ENCODE measurements at places on chromosomes 2 and 18.

GRCh38 chr2:29293830-29294438, 178.7 kb downstream of the CLIP4 start:
- DNase-seq: no peak

- no peak for DNase-seq
Observed at GRCh38 chr2:27754138-27754588, 17.4 kb upstream of the MRPL33 start.

DNA sequence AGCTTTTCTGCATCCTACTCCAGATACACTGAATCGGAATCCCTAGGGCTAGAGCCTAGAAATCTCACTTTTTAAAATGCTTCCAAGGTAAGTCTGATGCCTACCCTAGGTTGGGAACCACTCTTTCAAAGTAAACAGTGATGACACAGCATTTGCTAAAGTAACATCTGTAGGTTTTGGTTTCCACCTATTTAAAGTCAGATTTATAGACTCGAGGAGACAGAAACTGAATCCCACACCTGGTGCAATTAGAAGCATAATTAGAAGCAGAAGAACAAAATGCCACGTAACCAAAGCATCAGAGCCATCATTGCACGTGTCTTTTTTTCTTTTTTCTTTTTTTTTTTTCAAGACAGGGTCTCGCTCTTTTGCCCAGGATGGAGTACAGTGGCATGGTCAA, 40.9 kb downstream of the PDK1 start:
- DNase-seq: no peak

DNA sequence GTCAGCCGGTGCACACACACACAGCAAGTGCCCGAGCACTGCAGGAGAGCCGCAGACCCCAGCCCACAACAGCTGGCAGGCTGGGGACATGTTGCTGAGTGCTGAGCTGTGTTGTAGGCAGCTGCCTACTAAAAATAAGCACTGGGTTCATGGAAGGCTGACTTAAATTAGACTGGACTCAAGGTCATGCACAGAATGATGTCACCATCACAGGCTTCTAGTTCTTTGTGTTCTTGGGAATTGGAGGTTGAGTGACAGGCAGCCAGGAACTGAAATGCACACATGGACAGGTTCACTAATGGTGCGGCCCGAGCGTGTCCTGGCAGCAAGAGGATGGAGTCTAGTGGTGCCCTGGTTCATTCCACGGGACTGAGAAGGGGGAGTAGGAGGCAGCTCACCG, 71.3 kb downstream of the VWA3B start:
- DNase-seq: no peak

- no peak for DNase-seq
Observed at GRCh38 chr2:159959136-159959535, 103.3 kb downstream of the PLA2R1 start.

DNA sequence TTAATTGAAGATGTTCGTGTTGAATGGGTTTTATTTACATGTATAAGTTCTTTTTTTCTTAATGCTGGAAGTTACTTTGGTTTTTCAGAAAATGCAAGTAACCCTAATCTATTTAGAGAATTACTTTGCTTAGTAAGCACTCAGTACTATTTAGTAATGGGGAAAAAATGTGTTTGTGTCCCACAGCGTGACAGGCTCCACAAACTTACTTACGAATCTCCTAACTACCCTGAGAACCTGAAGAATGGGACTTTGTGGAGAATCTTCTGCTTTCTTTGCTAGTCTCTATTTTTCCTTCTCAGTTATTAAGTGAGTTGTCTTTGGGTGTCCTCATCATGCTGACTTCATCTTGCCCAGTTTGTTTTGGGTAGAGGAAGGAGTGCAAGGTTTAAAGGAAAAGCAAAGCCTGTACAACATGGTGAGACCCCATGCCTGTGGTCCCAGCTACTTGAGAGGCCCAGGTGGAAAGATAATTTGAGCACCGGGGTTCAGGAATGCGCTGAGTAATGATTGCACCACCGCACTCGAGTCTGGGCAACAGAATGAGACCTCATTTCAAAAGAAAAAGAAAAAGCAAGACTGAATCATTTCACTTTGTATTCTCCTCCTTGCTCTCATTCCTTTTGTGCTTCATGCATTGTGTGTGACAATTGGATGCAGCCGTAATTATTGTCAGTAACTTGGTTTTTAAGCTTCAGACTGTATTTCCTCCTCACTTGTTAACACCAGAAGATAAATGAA, 10.2 kb downstream of the NEDD4L start:
- no peak for DNase-seq

DNA sequence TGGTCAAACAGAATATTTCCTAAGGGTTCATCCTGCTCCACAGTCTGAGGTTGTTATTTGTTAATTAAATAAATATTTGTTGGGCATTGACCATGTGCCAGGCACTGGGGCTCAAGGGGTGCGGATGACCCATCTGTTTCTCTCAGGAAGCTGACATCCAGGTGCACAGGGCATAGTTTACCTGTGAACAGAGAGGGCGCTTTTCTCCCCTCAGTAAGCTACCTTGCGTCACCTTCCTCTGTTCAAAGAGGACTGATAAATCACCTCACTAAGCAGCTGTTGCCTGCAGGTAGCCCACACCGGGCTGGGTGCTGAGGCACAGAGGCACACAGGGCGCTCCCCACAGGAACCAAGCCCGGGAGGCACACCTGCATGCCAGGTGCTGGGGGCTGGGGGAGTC, 41.6 kb downstream of the SH3RF3 start:
- DNase-seq: no peak

GRCh38 chr18:2891526-2892431, 45.0 kb downstream of the EMILIN2 start:
- no peak for DNase-seq

GRCh38 chr2:46679761-46680160, 200.4 kb downstream of the TMEM247 start:
- no peak for DNase-seq

GRCh38 chr2:31216734-31217133, 581 bp downstream of the CAPN14 start:
- DNase-seq: no peak

DNA sequence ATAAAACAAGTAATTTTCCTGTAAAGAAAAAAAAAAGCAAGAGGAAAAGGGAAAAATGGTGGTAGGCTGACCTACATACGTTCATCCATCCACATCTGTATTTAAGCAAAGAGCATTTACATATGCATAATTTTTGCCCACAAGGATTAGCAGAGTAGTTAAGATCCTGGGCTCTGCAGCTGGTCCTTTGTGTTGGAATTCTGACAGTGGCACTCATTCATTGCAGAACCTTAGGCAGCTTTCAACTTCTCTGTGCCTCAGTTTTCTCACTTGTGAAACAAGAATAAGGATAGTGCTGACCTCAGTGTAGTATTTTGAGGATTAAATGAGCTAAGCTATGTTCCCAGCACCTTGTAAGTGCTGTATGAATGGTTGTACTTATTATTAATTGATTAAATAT, 211.3 kb downstream of the ARL4C start:
- DNase-seq: no peak

- no peak for DNase-seq
Observed at GRCh38 chr2:236715491-236715961, 145.9 kb downstream of the ACKR3 start.

DNA sequence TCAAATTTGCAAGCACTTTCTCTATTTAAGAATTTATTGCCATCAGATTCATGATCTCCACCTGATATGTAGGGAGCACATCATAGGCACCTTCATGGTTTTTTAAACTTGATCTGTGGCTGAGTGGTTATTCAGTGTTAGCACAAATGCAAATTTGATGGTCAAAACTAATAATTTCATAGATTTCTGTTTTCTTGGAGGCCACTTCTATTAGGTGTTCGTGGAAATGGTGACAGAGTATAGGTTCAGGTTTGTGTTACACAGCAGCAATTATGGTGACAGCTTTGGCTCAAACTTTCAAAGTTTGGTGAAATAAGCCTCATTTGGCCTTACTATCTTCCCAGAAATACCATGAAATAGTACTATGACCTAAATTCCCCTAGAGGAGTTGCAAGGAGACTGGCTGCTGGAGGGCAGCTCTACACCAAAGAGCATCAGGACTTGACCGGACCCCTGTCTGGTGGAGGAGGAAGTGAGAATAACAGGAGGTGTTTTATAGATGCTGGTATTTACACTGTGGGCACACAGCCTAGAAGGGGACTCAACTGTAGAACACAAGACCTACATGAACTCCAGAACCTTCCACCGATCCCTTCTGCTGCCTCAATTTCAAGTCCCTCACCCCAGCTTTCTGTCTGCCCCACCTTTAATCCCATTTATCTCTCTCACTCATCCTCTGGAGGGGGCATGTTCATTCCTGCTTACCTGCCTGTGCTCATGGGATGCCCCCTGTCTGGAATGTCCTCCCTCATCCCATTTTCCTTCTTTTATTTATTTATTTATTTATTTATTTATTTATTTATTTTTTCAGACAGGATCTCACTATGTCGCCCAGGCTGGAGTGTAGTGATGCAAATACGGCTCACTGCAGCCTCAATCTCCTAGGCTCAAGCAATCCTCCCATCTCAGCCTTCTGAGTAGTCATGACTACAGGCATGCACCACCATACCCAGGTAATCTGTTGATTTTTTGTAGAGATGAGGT, 132.9 kb upstream of the SIX2 start:
- no peak for DNase-seq

DNA sequence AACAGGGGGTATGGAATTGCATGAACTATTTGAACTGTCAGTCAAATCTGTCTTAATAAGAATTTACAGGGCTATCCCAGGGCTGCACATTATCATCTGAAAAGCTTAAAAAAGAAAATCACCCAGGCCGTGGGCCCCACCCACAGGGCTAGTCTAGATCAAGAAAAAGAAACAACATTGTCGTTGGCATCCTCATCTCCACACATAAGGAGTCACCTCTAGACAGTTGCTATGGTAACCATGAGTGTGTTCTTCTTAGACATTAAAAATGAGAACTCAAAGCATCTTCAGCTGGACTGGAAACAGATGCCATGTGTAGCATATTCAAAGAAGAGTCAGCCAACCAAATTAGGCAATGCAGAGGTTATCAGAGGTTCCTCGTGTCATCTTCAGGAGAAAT, 72.3 kb upstream of the CPO start:
- DNase-seq: no peak

DNA sequence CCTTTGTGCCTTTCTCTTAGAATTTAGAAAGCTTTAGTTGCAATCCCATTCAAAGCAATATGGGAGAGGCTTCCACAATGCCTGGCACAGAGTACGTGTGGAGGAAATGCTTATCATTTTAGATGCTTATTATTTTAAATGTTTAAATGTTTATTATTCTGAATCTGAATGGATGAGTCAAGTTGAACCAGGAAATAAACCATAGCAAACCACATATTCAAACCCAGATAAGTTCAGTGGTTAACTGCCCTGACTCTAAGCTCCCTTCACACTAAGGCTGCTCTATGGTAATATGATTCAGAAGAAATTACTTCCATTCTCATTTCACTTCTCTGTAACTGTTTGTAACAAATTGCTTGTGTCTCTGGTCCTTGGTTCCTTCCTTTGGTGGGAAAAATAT, 5.2 kb upstream of the PPP4R1 start:
- DNase-seq: no peak

GRCh38 chr2:174666845-174667244, 69.2 kb upstream of the WIPF1 start:
- no peak for DNase-seq

DNA sequence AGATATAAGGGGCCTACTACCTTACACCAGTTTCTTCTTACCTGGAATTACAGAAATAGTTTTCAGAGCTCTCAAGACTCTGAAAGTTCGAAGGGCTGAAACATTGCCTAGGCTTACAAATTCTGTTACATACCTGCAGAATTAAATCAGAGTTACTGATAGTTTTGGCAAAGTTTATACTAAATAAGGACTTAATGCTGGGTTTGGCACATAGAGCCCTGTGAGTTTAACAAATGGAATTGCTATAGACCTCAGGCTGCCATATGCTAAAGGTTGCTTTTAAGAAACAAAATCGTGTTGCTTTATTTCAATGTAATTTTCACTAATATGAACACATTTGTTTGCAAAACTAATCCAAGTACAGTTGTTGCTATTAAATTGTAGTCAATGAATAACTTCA, 40.1 kb downstream of the SCN3A start:
- no peak for DNase-seq

GRCh38 chr2:53740170-53740569, 27.4 kb upstream of the CHAC2 start:
- no peak for DNase-seq

DNA sequence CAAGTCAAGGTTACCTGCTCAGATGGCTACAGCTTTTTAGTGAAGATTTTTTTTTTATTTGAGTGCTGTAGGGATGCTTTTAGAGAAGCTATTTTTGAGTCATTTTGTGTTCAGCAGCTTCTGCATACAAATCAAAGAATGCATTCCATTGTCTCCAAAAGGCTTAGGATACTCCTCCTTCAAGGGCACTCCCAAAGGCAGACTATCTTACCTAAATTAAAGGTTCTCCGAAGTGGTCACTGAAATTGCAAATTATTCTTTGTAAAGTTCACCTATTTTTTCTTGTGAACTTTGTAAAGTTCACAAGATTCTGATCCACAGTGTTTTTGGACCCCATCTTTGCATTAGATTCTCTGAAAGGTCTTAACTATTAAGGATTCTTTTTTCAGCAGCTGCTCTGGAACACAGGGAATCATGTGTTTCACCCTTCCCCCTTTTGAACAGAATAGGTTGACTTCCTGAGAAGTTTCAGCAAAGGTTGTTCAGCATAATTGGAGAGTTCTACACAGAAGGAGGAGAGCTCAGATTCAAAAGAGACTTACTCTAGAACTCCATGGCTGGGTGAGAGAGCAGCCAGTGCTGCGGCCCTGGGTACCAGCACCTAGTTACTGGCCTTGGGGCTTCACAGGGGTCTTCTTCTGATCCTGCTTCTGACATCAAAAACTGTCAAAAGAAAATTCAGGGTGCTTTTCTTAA, 14.5 kb downstream of the CLIP4 start:
- DNase-seq: no peak

DNA sequence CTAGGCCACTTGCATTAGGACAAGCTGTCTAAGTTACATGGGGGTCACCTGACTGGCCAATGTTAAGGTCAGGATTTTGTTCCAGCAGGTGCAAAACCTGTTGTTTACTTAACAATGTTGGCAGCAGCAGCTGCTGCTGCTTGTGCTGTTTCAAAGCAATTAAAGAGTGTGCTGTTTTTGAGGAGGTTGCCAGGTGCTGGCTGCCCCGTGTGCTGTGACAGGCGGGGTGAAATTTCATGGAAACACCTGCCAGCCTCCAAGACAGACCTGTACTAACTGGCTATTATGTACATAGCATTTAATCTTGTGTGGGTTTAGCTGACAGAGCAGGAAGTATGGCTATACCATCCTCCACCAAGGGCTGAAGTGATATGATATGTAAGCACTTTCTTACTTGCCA, 224.9 kb downstream of the ASXL3 start:
- DNase-seq: no peak

DNA sequence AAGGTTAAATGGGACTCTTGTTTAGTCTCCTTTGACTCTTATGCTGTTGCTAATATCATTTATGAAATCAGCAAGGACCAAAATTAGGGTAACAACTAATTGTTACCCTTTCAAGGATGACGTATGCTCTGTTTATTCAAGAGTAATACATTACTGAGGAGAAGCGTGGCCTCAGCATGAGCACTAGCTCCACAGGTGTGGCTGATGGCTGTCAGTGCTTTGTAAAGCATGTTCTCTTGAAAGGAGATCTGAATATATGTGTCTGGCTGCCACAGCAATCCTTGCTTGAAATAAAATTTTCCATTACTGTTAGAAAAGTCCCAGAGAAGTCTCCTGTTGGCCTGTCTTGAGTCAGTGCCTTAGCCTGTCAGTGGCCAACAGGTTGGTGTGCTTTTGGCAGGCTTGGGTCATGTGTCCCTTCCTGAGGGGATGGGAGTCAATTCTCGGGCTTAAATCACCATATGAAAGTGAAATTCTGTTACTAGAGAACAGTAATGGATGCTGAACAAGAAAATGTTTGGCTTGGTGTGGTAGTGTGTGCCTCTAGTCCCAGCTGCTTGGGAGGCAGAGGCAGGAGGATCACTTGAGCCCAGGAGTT, 32.7 kb downstream of the ABI2 start:
- DNase-seq: no peak
